ENCODE measurements at places on chromosomes 2 and 18.
A peak's percentile ranks its signal among the peaks of the same experiment; 100 is the strongest.

GRCh38 chr2:203444738-203445137 is 90.4 kb downstream of the RAPH1 start:
- no peak for DNase-seq

DNA sequence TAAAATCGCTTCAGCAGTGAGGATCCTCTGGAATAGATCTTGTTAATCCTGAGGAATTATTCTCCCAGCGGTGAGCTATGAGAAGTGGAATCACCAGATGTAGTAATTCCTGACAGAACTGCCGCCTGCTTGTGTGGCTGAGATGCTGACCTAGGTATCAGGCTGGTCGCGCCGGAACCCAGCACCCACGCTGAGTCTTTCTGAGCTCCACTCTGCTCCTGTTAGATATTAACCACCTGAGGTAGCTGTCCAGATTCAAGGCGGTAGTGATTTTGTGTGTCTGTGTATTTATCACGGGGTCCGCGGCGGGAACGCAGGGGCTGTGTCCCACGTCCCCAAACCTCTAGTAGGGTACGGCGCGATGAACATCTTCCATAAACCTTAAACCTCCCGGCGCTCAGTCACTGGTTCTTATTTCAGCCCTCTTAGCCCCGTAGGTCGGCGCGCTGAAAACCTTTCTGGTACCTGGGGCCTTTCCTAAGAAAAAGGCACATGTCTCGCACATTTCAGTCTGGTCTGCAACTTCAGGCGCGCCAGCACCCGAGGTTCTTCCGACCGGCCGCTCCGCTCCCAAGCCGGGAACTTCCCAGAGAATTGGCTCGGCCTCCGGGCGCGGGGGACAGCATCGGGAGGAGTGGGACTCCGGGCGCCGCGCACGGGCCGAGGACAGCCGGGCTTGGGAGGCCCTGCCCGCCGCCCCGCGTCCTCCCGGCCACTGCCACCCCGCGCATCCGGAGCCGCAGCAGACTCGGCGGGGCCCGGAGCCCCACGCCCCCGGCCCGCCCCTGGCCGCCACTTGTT is 542 bp upstream of the CNNM3 start:
- peak; percentile 23 for DNase-seq

- DNase-seq = no peak
Observed at GRCh38 chr2:196201229-196202009, 30.0 kb upstream of the STK17B start.

- DNase-seq = no peak
Observed at GRCh38 chr2:24121469-24121868, 1.7 kb downstream of the PFN4 start.

GRCh38 chr2:12871694-12872315 is 155.1 kb downstream of the TRIB2 start:
- no peak for DNase-seq

- no peak for DNase-seq
Observed at GRCh38 chr2:100603948-100604633, 41.3 kb downstream of the PDCL3 start.

DNA sequence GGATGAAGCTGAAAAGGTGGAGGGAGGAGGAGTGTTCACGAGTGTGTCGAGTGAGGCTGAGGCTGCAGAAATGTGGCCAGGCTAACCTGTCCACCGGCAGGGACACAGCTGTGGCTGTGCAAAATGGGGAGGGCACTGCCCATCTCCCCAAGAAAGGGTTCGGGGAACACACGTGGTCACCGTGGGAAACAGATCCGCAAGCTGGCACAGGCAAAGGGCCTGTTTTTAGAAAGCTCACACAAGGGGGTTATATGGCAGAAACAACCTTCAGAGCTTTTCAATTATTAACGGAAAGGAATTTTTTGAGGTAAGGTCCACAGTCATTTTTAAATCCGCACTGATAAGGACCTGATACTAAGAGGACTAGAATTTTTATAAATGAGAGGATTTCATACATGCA is 35.7 kb downstream of the SH3YL1 start:
- DNase-seq = no peak

GRCh38 chr2:16250466-16250865 is 310.1 kb downstream of the MYCN start:
- no peak for DNase-seq

GRCh38 chr2:231661422-231662027 is 46.8 kb upstream of the PTMA start:
- no peak for DNase-seq

GRCh38 chr2:24885221-24886125 is 34.6 kb downstream of the ADCY3 start:
- DNase-seq = no peak

DNA sequence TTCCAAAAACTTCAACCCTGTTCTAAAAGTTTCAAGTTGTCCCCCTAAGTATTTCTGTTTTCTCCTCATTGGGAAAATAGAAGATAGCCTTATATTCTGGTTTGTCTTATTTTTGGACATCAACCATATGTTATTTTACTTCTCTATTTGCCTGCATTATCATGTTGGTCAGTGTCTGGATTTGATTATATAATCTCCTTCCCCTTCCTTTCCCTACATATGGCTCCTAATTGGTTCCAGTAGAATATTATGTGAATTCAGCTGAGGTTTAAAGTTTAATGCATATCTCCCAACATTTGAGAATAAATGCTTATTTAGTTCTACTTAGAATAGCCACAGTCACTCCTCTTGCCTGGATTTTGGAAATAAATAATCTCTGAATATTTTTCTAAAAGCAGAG is 66.9 kb downstream of the OXER1 start:
- DNase-seq = no peak

- no peak for DNase-seq
Observed at GRCh38 chr2:96789245-96789617, 26.8 kb upstream of the CNNM3 start.

DNA sequence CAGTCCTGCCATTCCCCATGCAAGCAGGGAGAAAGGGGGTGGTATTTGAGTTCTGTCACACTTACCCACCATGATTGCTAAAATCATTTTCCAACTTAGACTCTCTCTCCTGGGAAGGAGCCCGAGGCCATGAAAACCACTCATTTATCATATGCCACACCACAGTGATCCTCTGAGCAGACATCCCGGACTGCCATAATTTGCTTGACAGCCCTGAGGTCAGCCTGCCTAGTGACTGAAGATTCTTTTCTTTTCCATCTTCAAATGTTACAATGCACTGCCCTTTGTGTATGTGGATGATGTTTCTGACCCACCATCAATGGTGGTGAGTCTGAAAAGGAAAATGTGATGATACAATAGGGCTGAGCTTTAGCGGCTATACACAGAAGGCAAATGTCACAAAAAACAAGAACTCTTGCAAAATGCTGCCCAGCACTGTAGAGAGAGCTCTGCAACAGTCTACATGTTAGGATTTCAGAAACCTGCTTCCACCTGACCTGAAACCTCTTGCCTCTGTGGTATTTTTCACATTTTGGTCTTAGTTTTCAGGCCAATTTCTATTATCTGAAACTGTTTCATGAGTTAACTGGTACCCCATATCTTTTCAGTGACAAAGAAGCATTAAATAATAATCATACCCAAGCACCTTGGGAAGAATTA is 272.8 kb downstream of the ZNF385B start:
- DNase-seq = no peak

DNA sequence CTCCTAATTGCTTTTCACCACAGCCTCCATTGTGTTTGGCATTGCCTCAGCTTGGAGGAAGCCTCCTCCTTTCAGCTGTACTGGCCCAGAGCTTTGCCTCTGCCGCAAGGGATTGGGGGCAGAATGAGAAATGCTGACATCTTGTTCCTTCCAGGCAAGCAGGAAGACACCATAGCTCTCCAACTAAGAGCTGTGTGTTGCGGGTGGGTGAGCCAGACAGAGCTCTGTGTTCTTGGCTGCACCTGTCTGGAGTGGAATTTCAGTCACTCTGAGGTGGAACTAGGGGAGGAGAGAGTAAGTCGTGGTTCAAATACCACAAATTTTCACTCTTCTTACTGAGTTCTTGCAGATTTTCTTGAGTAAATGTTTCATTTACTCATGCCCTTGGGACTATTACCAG is 36.6 kb upstream of the KCNF1 start:
- no peak for DNase-seq

DNA sequence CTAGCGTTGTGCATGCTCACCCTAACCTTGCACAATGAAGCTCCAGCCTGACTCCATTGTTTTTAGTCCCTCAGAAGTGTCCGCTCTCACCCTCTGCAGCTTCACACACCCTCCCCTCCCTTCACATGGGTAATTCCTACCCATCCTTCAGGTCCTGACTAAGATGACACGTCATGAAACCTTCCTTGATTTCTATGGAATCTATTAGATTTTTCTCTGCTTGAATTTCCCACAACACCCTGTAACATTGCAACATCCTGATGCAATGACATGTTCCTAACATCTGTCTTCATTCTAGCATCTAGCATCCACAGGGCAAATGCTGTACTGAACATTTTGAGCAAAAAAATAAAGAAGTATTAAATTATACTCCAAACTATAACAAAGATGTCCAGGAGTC is 77.0 kb upstream of the PID1 start:
- DNase-seq = no peak

- DNase-seq = peak; percentile 20
Observed at GRCh38 chr2:65228263-65228750, 676 bp downstream of the ACTR2 start.

DNA sequence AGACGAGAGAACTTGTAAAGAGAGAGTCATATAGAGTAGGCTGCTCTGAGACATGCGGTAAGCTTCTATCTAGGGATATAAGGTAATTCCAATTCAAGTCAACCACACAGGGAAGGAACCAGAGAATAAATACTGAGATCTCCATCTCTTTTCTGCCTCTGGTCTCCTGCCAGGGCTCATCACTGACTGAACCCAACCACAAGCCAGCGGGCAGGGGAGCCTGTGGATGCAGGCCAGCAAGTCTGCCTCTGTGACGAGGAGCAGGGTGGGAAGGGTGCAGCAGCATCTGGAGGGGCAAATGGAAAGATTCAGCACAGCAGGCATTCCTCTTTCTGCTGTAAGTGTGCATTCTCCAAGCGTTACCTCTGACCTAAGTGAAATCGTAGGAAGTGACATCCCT is 82.2 kb downstream of the ICOS start:
- DNase-seq = no peak

- no peak for DNase-seq
Observed at GRCh38 chr2:83730223-83730622, 728.9 kb downstream of the SUCLG1 start.

GRCh38 chr2:20111311-20112131 is 60.1 kb upstream of the LAPTM4A start:
- DNase-seq = no peak

- no peak for DNase-seq
Observed at GRCh38 chr18:53380063-53380639, 844.3 kb downstream of the MBD2 start.

- DNase-seq = no peak
Observed at GRCh38 chr2:159046966-159047365, 78.5 kb downstream of the TANC1 start.

- no peak for DNase-seq
Observed at GRCh38 chr2:208064220-208064961, 39.1 kb upstream of the PLEKHM3 start.

- DNase-seq = no peak
Observed at GRCh38 chr18:79624356-79625170, 55.0 kb upstream of the CTDP1 start.

- DNase-seq = no peak
Observed at GRCh38 chr2:68730828-68731227, 3.8 kb upstream of the ARHGAP25 start.

GRCh38 chr18:48594471-48595094 is 55.8 kb downstream of the CTIF start:
- no peak for DNase-seq

DNA sequence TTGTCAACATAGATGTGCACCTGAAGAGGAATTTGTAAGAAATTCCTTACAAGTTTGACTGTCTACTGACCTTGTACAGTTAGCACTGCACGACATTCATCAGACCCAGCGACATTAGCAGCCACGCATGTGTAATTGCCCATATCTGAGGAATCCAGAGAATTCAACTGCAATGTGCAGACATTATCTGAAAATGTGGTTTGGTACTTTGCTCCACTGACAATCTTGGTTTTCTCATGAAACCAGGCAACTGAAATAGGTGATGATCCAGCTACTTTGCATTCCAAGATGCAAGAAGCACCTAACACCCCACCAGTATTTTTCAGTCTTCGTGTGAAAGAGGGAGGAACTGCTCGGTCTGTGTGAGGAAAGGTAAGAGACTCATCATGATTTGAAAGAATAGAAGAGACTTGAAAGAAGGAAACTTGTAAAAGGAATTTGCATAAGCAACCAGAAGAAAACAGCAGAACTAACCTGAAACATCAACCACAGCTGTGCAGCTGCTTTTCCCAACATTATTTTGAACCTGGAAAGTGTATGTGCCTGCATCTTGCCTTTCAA is 83.4 kb downstream of the TTN start:
- DNase-seq = no peak

DNA sequence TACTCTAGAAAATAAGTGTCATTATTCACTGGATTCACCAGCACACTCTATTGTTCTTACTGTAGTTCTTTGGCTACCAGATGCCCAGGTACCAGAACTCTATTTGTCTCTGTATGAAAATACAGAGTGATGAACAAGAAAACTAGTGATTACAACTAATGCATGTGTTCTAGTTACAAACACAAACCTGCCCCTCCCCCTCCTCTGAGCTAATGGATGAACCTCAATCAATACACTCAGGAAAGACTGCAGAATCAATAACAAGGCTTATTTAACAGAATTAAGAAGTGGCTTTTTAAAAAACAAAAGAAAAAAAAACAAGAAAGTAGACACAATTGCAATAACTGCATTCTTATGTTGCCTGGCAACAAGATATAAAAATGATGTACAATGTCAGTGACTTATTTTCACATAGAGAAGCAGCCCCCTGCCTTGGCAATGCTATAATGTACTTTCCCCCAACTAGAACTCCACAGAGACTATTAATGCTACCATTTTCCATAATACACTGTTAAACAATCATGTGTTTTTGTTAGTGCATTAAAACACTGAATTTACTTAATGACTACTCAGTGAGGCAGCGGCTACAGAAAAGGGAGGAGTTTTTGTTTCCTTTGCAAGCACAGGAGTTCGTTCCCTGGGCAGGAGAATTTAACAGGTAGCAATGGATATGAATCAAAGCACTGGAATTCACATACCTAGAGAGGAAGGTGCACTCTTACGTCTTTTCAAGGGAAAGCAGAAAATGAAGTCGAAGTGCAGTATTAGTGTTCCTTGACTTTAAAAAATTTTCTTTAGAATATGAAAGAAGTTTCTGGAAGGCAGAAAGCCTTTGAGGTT is 318.8 kb upstream of the REV1 start:
- DNase-seq = no peak

GRCh38 chr2:10186868-10187535 is 64.5 kb downstream of the RRM2 start:
- no peak for DNase-seq

- no peak for DNase-seq
Observed at GRCh38 chr18:64017870-64018269, 48.0 kb downstream of the SERPINB8 start.

Data from stimulated activated CD4-positive, alpha-beta T cell treated with anti-CD3 and anti-CD28 coated beads, Interleukin-15, amount 100 ng/mL, for 48 hours (primary cell).